Temporal lobe (tissue), 4 donors: ENCODE measurements at places on chromosomes 13 and 19. TPM values are rescaled to one million over a fixed set of nuclear protein-coding genes. Genes with fewer than 3 reads are reported as not detected.

GPR4 gene
- total RNA-seq, result 0.25 TPM

LIN7B gene
- total RNA-seq, result 19.7 TPM

SYT3 gene
- 22.9 TPM for total RNA-seq

ZNF850 gene
- 6.4 TPM for total RNA-seq

ZNF443 gene
- total RNA-seq, result 11.3 TPM
